ENCODE measurements at places on chromosomes 1 and 21.
A peak's percentile ranks its signal among the peaks of the same experiment; 100 is the strongest.

GRCh38 chr21:42212266-42212665 lies 6.7 kb upstream of the ABCG1 start:
- no peak for DNase-seq

DNA sequence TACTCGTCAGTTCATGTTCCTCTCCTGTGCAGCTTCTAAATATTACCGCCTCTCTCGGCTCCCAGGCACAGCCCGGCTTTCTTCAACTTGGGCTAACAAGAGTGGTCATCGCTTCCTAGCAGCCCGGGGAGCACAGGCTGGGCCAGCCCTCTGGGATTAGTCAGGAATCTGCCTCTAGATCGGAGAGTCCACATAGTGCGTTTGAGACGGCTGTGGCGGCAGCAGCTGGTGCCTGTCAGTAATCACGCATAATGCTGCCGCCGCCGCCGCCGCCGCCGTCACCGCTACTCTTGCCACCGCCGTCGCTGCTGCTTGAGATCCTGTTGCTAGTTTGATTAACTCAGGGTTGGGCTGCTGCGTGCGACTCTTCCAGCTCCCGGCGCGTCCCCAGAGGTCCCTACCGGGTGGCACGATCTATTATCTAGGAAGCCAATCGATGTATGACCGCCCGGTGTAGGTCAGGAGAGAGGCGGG lies at the start of gene RXRG:
TSS of gene RXRG (minus strand) at position 230 of the 474 bp plus-strand sequence. CDS start 233 bp downstream, outside the sequence.
- DNase-seq, result no peak

DNA sequence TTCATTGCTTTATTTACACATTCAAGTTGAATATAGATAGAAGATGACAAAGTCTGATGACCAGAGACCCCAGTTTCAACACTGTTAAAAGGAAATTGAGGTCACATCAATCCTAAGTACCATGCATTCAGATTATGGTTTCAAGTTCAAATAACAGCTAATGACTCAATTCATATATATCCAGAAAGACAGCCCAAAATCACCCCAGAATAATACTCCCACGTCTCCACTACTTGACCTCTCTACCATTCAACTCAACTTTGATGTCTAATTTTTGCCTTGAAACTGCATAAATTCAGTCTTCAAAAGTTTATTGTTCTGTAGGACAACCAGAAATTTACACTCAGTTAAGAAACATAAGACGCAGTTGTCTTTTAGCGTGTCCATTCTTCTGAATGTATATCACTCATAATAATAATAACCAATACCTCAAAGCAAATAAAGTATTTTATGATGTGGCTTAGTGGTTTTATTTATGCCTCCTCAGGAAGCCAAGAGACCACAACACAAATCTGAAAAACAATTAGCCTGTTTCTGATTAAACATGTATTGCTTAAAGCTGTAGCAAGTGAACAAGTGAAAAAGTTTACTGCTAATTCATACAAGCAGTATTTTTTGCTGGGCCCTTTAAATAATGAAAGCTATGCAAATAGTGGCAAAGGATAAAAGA lies 569.0 kb downstream of the LTN1 start:
- no peak for DNase-seq

DNA sequence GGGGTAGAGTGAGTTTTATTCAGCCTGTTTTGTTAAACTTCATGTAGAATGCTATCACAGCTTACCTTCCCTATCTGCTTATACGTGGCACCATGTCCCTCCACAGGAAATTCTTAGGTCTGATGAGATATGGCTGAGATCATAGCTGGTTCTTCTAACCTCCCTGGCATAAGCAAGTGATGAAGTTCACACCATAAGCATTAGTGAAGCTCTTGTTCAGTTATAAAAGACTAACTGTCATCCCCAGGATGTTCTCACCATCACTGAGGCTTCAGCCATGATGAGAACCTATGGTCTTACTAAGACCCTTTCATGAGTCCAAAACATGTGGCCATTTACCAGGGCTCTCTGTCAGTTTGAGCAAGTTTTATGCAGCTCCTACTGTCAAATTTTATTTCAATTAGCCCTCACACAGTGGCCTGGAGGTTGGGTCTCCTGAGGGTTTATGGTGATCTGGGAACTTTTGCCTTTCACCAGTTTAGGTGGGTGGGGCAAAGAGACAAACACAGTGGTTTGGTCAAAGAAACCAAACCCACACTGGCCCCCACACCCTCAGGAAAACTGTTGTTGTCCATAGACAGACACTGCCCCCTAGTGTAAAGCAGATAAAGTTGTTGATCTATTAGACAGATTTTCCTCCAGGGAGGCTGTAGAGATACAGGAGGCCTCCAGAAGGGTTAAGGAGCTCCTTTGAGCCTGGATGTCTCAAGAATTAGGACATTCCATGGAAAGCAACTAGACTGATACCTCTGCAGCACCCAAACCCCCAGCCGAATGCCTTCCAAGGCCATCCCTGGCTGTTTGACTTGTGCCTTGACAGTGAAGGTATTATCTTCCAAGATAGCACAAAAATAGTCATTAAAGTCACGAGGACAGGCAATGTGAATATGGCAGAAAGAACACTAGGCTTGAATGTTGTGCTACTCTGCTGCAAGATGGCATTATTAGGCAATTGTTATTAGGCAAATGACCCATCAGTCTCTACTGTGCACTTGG lies 5.0 kb downstream of the SLC22A15 start:
- DNase-seq, result peak; percentile 39

GRCh38 chr1:213389061-213389581 lies 338.1 kb downstream of the RPS6KC1 start:
- DNase-seq, result no peak

DNA sequence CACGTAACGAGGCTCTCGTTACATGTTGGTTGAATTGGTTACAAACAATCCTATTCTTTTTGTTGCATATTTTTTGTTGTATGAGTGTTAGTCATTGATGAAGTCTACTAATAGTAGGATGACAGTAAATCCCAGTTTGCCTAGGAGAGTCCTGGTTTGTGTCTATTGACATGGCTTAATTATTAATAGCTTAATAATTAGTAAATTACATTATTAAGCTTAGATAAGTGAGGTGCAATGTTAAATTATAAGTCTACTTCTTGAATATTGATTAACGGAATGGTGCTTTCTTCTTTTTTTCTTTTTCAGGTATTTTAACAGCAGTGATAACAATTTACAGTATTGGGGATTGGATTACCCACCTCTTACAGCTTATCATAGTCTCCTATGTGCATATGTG lies 34.5 kb downstream of the ALG6 start:
- DNase-seq, result no peak

- DNase-seq, result no peak
These were observed 109.4 kb downstream of the GIPC2 start for GRCh38 chr1:78155121-78155520.

GRCh38 chr1:12100071-12100470 lies 37.0 kb downstream of the TNFRSF8 start:
- DNase-seq, result no peak

DNA sequence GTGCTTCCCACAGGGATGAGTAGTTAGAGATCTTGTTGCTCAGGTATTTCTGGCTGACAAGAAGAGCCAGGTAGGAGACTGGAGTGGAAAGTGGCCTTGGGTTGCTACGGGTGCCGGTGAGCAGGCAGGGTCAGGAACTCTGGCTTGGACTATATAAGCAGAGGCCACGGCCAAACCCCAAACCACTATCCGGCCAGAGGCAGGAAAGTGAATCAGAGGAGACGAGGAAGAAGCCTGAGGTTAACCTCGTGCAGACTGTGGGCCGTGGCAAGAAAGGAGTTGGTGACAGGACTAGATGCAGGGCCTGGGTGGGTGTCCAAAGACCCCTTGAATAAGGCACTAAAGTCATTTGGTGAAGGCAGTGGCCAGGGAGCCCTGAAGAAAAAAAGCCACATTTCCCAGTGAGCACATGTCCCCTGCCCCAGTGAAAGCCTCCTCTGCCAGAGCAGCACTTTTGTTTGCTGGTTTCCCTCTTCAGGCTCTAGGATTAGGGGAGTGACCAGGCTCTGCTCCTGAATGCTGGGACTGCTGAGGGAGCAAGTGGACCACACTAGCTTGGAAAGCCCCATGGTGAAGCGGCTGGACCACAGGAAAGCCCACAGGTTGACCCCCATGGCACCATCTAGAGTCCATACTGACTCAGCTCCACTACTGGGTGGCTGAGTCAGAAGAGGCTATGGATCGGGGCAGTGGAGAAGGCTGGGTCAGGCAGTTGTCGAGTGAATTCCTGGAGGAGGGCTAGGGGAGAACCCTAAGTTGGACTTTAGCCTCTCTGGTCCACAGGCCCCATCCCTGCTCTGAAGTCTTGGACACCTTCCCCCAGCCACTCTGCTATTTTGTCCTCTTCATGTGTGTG lies 23.4 kb downstream of the CSF1 start:
- DNase-seq, result peak; percentile 23

- no peak for DNase-seq
These were observed 72.9 kb downstream of the IFI44 start for GRCh38 chr1:78722521-78722920.

GRCh38 chr1:179080866-179081686 lies 794 bp upstream of the TOR3A start:
- no peak for DNase-seq

DNA sequence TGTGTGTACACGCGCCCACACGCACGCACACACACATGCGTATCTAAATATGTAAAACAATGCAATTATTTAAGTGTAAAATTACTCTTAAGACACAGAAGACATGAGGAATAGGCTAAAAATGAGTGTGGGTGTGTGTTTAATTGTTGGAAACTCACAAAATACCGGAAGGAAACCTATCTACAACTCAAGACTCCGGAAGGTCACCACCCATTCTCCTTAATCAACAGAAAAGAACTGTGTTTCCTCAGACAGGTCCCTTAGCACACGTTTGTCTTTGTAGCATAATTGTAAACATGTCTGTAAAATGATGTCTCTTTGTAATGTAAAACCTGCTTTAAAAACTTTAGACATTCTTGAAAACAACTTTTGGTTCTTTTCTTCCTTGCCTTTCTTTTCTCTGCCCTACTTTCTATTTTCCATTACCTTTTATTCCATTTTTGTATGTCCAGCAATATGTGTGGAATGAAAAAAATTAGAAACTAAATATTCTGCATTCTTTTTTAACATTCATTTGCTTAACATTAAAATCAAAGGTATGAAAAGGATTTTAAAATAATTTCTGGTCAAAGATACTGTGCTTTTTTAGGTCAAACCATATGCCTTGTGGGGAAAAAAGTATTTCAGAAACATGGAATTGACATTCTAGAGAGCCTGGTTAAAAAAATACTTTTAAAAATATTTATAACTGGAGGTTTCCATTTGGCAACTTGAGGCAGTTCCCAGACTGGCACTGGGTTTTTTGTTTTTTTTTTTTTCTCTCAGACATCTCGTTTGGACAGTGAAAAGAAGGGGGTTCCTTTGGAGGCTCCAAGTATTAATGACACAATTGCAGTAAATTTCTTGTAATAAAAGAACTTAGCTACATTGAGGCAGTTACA lies 46.2 kb downstream of the ATP5PF start:
- no peak for DNase-seq

DNA sequence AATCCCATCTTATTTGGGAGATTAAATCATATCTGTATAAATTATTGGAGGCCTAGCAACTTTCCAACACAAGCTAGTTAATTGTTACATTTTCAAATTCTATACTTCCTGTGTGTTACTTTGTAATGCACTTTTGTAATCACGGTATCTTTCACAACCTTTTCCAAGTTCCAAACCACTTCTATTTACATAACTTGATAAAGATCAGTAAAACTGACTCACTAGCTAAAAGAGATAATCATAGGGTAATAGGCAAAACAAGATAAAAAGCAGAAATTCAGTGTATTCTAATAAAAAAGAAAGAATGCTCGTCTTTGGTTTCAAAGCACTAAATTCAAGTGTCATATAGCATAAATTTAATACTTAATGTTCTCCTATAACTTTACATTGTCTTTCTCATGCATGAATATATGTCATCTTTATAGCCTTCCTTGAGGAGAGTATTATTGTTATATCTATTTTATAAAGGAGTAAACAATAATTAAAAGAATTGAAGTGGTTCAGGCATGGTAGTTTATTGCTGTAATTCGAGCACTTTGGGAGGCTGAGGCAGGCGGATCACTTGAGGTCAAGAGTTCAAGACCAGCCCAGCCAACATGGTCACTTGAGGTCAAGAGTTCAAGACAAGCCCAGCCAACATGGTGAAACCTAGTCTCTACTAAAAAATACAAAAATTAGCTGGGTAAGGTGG lies 66.4 kb downstream of the RGS13 start:
- DNase-seq, result peak; percentile 62

DNA sequence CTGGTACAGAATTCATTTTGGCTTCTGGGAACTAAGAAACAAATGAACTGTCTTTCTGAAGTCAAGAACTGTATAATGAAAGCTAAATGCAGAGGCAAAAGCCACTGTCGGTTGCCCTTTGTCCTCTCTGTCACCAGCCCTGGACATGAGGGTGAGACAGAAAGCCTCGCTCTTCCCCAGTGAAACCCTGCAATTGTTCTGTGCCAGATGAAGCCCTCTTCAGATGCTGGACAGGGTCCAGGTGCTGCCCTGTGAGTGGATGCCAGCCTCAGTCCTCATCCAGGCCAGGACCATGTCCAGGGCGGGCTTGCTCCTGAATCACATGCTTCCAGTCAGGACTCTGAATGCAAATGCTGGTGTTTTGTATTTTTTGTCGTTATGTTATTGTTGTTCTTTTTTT lies 138.7 kb downstream of the RUNX1 start:
- DNase-seq, result no peak

DNA sequence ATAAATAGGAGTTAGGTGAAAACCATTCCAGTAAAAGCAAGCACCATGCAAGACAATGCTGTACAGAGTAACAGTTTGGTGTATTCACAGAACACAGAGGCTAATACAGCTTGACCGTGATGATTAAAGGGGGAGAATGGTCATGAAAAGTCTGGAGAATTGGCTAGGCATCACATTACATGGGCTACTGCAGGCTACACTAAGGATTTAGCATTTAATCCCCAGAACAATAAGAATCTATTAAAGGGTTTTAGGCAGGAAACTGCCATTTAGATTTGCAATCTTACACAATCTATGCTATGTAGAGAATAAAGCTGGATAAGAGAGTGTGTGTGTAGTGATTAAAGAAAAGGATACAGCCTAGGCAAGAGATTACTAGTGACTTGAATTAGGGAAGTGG lies 30.6 kb downstream of the HFM1 start:
- no peak for DNase-seq

DNA sequence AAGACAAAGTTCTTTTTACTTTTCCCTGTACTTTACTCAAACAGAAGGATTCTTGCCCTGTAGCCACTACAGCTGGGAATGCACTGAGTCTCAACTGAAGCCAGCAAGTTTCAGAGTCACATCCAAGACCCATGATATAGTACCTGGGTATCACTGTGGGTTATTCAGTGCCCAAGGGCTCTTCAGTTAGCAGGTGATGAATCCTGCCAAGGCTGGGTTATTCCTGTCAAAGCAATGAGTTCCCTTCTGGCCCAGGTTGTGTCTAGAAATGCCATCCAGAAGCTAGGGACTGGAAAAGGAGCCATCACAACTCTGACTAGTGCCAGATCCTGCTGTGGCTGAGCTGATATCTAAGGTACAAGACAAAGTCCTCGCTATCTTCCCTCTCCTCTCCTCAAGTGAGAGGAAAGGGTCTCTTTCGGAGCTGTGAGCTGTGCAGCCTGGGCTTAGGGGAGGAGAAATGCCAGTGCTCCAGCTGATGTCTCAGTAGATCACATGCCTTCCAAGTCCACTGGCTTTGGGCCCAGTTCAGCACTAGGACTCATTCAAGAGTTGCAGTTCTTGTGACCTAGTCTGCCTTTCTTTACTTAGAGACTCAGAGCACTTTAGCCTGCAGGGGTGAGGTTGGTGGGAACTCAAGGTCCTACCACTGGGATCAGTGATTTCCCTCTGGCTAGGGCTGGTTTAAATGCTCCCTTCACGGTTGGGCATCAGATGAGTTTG lies 369.4 kb downstream of the TBX15 start:
- no peak for DNase-seq
